ENCODE measurements at places on chromosomes 11 and 22.

DNA sequence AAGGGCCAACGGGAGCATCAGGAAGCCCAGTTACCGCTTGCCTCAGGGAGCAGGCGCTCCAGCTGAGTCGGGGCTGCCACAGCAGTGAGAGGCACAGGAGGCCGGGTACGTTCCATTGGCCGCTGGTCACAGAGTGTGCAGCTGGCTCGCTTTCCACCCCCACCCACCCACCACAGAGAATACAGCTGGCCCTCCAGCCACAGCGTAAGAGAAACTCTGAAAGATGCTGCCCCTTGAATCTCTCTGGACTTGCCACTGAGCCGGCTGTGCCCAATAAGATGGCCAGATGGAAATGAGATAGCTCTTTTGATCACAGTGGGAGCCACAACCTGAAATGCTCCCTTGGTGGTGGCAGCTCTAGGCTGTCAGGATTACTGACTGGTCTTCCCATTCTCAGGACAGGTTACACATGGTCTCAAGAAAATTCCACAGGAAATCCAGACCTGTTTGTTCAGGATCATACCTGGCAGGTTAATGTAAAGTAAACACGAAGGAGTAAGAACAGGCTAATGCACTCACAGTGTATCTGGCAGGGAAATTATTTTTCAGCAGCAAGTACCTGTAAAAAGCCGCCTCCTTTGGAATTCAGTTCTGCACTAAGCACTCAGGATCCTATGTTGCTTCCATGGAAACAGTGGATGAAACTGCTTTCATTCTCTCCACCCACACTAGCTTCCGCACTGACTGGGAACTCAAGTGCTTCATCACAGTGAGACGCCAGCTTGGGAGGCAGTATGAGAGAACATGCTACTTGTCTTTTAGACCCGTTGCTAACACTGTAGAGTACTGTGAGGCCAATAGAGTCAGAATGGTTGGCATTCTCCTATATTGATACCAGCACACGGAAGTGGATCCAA is 16.5 kb downstream of the SIAE start:
- DNase-seq, result peak; percentile 46

GRCh38 chr11:130037058-130037457 is 32.6 kb upstream of the APLP2 start:
- no peak for DNase-seq

DNA sequence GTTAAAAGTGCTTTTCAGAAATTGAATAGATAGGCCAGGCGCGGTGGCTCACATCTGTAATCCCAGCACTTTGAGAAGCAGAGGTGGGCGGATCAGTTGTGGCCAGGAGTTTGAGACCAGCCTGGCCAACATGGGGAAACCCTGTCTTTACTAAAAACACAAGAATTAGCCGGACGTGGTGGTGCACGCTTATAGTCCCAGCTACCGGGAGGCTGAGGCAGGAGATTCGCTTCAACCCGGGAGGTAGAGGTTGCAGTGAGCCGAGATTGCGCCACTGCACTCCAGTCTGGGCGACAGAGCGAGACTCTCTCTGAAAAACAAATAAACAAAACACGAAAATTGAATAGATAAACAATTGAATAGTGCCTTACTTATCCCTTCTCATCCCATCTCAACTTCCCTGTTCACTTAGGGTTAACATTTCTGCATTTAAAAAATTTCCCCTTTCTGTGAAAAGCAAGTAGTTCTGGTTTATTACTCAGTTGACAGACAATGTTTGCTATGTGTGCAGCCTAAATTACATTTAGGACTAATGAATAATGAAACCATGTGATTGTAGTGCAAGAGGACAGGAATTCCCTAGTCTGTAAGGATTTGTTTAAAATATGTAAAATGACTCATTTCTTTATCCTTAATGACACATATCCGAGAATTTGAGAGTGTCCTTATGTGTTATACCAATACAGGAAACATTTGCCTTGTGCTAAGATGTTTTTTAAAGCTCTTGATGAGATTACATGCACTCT is 6.0 kb downstream of the RNF169 start:
- no peak for DNase-seq

DNA sequence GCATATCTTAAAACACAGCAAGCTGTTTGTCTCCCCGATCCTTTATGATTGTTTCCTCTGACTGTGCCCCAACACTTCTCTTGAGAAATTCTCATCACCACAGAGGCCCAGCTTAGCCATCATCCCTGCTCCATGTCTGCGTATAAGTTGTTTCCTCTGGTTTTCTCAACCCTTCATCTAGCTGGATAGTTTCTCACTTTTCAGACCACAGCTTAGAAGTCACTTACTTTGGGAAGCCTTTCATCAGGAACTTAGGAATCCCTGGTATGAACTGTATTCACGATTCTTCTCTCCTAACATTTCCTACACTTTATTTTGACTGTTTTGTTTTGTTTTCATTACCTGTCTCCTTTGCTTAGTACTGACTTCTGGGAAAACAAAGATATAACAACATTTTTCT is 295.2 kb downstream of the GUCY1A2 start:
- no peak for DNase-seq

DNA sequence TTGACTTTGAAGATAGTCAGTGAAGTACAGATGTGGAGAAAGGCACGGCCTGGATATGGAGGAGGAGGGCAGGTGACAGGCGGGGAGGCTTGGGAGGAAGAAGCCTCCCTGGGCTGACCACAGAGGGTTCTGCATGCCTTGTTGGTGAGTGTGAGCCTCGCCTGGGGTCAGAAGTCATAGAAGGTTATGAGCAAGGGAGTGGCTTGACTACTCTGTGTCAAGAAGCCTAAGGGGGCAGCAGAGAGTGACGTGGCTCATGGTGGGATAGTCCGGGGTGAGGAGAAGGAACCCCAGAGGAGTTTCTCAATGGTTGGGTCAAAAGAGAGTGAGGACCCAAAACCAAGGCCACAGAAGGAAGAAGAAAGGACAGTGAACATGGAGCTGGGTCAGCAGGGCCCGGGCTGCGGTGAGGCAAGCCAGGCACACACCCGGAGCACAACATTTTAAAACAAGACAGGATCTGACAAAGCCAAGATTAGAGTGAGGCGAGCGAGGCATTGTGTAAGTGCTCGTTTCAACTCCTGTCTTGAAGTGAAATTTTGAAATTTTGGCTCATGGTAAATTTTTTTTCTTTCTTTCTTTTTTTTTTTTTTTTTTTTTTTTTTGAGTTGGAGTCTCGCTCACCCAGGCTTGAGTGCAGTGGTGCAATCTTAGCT is 31.9 kb downstream of the PDGFB start:
- DNase-seq, result no peak

DNA sequence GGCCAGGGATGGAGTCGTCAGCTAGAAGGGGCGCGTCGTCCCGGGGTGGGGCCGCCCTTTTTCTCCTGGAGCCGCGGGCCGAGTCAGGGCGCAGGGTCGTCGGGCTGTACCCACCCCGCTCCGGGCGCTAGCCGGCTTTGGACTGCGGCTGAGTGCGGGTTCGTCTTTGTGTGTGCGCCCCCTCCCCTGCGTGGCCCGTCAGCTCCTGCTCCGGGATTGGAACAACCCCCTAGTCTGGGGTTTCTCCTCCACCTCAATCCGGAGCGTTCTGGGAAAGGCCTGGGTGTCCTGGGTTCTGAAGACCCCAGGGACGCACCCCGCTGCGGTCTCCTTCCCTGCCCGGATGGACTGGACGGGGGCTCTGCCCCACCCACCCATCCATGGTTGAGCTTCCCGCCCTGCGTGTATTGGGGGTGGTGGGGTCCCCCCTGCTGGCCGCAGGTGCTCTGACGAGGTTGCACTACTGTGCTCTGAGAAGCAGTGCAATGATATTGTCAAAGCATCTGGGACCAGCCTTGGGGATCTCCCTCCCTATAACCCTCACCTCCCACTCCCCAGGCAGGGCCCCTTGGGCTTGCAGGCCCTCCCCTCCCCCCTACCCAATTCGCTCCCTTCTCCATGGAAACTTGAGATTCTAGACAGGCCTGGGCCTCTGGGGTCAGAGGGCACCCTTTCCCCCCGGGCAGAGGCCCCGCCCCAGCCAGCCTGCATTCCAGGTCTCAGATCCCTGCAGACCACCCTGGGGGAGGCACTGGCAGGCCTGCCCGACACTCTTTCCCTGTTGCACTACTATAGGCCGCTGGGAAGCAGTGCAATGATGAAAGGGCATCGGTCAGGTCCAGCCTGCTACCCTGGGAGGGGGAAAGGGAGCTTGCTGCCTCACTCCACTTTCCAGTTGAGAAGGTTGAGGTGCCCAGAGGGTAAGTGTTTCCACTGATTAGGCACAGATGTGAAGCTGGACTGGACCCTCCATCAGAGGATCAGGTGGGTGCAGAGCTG is 10.7 kb downstream of the SDF2L1 start:
- no peak for DNase-seq

DNA sequence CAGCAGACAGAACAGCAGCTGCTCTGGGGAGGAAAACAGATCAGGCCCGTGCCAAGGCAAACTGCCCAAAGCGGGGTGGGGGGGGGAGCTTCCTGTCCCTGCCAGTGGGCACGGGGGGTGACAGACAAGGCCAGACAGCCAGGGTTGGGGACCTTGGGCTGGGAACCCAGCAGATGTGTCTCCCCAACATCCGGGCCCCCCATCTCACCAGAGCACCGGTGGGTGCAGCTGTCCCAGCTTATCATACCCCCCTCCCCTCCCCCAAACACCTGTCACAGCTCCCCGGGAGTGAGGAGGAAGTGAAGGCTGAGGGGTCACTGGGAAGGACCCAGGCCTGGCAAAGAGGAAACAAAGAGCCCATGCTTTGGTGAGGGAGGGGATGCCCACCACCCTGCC is 1.3 kb downstream of the PPP1R14B start:
- DNase-seq, result no peak

DNA sequence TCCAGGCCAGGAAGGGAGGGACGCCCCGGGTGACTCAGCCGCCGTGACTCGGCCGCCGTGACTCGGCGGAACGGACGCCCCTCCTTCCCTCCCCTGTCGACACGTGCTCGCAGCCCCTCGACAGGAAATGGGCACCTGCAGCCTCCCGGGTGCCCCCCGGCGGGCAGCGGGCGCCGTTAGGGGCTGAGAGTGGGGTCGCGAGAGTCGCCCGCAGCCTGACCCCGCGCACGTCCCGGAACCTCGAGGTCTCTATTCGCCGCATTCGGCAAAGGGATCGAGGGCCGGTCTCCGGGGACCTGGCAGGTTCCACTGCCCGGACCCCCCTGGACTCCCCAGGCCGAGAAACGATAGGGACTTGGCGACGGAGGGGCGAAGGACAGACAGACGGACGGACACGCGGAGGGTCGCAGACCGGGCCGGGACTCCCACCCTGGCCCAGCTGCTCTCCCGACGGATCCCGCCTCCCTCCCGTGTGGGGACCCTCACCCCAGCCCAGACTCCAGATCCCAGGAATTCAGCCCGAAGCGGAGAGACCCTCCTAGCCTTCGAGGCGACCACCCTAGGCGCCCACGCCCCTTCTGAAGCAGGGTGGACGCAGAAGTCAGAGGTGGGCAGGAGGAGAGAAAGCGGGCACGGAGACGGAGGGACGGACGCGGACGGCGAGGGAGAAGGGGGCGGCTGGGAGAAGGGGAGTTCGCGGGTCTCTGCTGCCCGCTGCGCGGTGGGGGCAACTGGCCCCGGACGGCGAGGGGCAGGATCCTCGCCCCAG is 648 bp downstream of the FOSL1 start:
- DNase-seq, result no peak

DNA sequence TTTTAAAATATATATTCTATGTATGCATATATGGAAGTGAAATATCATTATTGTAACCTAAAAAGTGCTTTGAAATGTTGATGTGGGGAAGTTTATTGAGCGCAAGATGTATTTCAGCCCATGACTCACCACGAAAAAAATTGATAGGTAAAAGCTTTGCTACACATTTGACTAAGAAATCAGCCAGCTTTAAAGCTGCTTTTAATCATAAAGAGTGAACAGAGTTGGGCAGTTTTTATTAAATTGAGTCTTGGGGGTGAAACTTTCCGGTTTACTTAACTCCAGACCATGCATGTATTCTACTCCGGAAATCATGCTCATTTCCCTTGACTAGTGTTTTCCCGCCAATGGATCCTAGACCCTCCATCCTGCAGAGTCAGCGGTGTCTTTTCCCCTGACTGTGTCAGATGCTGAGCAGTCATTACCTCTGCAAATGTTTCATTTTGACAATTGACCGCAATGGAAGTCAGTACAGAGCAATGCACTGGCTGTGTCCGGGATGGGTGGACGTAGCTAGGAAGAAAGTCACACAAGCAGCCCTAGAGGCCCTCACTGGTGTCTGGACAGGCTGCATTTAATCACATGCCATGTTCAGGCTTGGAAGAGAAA is 47.2 kb upstream of the MPEG1 start:
- DNase-seq, result no peak

- no peak for DNase-seq
These were observed 2.6 kb downstream of the GGA1 start for GRCh38 chr22:37611207-37611606.

- no peak for DNase-seq
These were observed 9.8 kb upstream of the CECR2 start for GRCh38 chr22:17359501-17359900.

DNA sequence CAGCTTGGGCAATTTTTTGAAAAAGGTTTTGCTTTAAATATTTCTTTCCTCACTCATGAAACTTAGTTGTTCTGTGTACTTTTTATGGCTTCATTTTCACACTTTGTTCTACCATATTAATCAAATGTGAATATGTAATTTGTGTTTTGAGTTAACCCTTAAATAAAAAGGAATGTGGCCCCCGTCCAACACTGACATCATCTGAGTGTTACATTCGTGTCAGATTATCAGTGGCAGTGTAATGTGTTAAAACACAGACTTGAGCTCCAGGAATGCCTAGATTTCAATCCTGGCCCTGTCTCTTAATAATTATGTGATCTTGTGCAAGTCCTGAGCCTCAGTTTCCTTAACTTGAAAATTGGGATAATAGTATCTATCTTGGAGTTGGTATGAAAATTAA is 5.6 kb downstream of the RTN3 start:
- DNase-seq, result no peak

GRCh38 chr22:19086417-19086816 is 35.8 kb downstream of the DGCR2 start:
- DNase-seq, result no peak

- DNase-seq, result no peak
These were observed 347.3 kb upstream of the RAG2 start for GRCh38 chr11:36945384-36945783.

GRCh38 chr22:48670731-48671130 is 1156.9 kb downstream of the BRD1 start:
- no peak for DNase-seq

DNA sequence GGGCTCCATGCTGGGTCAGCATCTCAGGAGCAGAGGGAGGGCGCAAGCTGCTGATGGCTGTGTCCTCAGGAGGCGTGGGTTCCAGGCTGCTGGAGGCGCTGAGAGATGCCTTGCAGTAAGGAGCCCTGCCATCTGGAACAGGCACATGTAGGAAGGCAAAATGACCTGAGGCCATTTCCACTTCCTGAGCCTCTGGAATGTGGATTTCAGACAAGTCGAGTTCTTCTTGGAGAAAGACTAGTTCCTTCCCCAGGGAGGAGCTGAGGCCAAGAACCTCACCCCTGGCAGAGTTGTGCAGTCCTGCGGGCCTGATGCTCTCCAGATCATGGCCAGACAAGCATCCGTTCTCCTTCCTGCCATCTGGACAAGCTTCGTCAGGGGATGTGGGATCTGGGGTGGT is 19.3 kb downstream of the HPS4 start:
- no peak for DNase-seq

- no peak for DNase-seq
These were observed 252.3 kb upstream of the SESN3 start for GRCh38 chr11:95483339-95483738.
